ENCODE measurements at places on chromosomes 7 and 10.
A peak's percentile ranks its signal among the peaks of the same experiment; 100 is the strongest.

- peak; percentile 33 for DNase-seq
Measured at GRCh38 chr7:103075337-103075918, 488 bp downstream of the ARMC10 start.

GRCh38 chr10:132229834-132230556 lies 43.2 kb downstream of the DPYSL4 start:
- DNase-seq: no peak

GRCh38 chr10:72061491-72061890 lies 26.9 kb downstream of the SPOCK2 start:
- no peak for DNase-seq

GRCh38 chr7:112143136-112143535 lies 63.1 kb downstream of the DOCK4 start:
- DNase-seq: peak; percentile 68

DNA sequence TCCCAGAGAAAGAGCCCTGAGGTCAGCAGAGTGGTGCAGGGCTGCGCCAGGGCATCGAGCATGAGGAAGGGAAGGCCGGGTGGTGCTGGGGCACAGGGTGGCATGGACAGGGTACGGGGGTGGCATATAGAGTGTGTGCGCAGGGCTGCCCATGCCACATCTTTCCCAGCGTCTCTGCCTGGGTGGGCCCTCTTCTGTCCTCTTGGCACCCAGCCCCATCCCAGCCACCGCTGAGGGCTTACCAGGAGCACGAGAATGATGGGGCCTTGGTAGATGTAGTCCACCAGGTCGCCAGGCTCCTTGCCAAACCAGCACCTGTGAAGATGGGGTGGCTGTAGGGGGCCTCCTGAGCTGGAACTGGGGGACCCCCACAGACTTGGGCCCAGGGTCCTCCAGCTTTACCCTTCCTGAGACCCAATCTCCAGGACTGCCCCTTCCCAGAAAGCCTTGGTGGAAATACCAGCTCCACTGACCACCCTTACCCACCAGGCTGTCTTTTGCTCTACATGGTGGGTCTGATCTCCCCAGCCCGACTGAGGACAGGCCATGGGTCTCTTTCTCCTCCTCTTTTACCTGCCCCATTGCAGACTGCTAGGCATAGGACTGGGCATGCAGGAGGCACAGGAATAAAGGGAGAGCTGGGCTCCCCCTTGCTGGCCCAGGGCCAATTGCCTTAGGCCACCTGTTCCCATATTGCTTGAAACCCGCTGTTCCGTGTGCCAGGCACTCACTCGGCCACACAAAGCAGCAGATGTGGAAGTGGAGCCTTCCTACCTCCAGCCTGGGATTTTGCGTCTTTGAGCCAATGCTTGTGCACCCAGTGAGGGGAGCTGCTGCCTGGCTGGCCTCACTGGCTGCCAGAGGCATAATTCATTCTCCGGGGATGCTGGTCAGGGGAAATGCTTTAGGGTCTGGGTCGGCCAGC lies 21.7 kb downstream of the CRHR2 start:
- DNase-seq: no peak

DNA sequence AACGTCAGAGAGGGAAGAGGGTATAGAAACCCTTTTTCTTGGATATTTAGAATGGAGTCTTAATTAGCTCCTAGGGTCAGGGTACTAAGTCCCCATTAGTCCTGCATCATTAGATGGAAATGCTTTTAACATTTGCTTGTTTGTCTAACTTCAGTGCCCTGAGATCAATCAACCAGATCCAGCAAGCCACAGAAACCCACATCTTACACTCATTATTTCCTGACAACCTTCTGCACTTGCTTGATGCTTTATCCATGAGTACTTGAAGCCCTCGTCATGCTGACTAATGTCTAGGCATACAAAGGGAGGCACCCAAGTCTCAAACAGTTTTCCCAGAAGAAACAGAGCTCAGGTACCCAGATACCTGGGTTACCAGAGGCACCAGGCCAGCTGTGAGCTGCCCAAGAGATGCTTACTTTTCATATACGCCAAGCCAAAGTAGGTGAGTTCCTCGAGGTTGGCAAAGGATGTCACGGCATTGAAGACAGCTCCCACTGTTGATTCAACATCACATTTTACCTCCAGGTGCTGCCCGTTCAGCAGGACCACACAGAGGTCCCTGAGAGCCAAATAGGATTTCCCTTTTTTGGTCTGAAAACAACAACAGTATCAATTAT lies 42.7 kb downstream of the FRMPD2 start:
- no peak for DNase-seq

DNA sequence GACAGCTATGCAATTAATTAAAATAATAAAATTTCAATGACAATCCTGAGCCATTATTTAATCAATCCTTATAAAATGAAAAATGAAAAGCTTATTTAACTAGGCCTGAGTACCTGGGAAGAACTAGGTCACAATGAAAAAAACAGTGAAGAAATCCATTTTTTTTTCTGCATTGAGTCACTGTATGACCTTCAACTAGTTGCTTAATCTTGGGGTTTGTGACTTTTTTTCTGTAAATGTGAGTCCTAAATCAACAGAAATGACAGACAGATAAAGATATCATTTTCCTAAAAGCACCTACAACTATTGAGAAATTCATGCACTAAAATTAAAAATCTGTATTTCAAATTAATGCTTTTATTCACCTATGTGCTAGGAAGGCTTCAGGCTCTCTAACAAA lies 96.8 kb downstream of the TMEM26 start:
- DNase-seq: no peak

DNA sequence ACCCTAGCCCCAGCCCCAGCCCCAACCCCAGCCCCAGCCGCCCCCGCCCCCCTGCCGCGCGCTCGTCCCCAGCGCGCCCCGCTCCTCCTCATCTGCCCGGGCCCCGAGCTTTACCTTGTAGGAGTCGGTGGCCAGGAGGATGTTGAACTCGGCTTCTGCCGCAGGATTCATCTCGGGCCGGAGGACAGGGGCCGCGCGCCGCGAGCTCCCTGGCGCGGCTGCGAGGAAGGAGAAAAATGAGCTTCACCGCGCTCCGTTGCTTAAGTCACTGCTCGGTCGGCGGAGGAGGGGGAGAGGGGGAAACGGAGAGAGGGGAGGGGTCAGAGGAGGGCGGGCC lies at the start of gene NAMPT:
NAMPT (minus strand) TSS at position 270 of the 337 bp plus-strand sequence; CDS start at position 171, 99 bp downstream.
- DNase-seq: no peak

GRCh38 chr10:94902080-94902479 lies 36.4 kb upstream of the CYP2C9 start:
- DNase-seq: no peak

GRCh38 chr10:80184291-80184690 lies 21.0 kb downstream of the ANXA11 start:
- DNase-seq: no peak

DNA sequence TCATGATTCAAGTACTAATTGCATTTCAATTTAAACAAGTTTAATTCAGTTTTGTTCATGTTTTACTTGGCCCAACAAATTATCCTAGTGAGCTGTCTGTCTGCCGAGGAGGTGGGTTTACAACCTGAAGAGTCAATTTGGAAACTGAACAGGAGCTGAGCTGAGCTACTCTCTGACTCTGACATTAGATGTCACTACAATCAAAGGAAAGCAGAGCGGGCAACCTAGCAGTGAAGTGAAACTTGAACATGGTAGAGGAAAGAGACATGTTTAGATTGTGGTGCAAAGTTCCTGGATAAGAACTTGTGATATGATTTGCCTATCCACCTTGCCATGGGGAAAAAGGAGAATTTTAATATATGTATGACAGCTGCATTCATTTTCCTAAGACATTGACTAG lies 9.6 kb upstream of the AGR3 start:
- peak; percentile 59 for DNase-seq

GRCh38 chr7:101705331-101705730 lies 76.2 kb upstream of the MYL10 start:
- DNase-seq: no peak

- DNase-seq: no peak
Measured at GRCh38 chr10:71265618-71266146, 53.3 kb downstream of the UNC5B start.

DNA sequence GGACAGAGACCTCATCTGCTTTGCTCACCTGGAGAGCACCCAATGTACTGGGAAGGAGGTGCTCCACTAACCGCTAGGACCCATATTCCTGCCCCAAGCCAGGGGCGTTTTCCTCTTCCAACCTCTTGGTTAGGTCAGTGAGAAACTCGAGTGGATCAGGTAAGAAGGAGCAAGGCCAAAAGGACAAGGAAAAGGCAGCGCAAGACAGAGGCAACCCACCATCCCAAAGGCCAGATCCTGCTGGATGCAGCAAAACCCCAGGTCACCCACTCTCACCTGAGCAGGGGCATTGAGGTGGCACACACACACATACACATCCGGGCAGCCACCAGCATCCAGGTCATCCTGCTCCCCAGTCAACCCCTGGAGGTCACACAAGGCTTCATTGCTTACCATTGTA lies 105.1 kb downstream of the GRID1 start:
- no peak for DNase-seq

GRCh38 chr10:35074266-35074665 lies 15.9 kb downstream of the CUL2 start:
- DNase-seq: no peak

GRCh38 chr10:51468424-51468823 lies 231.0 kb downstream of the CSTF2T start:
- peak; percentile 7 for DNase-seq

- DNase-seq: no peak
Measured at GRCh38 chr7:35702541-35702940, 7.6 kb upstream of the HERPUD2 start.

- DNase-seq: no peak
Measured at GRCh38 chr7:128154504-128154903, 86.6 kb upstream of the LEP start.

DNA sequence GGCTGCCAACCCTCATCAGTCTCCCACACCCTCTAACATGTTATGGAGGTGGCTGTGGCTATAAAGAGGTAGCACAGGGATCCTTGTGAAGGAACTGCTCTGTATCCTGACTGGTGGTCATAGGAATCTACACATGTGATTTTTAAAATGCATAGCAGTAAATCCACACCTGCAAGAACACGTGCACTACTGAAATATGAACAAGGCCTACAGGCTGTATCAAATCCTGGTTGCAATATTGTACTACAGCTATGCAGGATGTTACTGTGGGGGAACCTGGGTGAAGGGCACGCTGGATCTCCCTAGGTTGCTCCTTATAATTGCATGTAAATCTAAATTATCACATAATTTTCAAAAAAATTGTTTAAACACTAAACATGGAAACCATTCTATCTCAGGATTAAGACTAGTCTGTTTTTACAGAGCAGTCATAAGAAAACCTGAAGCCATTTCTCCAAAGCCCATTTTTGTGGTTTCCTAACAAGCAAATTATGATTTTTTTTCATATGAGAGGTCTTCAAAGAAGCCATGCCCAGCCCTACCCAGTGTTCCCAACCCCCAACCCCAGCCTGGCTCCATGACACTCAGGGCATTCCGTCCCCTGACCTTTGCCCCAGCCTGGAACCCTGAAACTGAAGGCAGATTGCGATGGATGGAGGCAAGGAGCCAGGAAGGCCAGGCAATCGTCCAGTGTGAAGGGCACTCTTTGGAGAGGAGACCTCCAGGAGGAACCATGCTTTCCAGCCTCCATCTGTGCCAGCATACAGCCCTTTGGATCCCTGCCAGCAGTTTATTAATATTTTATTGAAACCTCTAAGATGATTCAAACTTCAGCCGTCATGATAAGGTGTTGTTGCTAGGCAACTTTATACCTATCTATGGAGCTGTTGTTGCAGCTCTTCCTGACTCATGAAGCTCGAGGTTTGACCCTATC lies 161.0 kb downstream of the GRID1 start:
- no peak for DNase-seq
